Foreskin keratinocyte (primary cell): ENCODE measurements at places on chromosomes 7 and 10.
A peak's percentile ranks its signal among the peaks of the same experiment; 100 is the strongest.

DNA sequence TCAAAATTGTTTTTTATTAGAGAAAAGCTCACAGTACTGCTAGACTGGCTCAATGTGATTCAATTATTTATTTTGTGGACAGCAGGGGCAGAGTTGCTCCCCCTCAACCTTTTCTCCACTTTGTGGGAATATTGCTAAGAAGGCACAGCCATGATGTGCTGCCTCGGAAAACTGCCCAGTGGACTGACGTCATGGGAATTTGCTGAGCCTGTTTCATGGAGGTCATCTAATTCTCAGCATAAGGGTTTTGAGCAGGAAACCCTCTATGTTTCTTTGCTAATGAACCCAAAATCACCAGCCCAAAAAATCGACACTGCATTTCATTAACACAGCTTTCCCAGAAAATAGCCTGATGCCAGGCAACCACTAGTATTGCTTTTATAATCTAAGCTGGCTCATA lies 228.8 kb upstream of the FAM3C start:
- no peak for DNase-seq

GRCh38 chr7:112257073-112257472 lies 50.6 kb downstream of the ZNF277 start:
- no peak for DNase-seq

GRCh38 chr7:138654616-138655015 lies 46.5 kb downstream of the SVOPL start:
- DNase-seq = no peak

GRCh38 chr7:136953386-136953785 lies 84.9 kb downstream of the CHRM2 start:
- no peak for DNase-seq

DNA sequence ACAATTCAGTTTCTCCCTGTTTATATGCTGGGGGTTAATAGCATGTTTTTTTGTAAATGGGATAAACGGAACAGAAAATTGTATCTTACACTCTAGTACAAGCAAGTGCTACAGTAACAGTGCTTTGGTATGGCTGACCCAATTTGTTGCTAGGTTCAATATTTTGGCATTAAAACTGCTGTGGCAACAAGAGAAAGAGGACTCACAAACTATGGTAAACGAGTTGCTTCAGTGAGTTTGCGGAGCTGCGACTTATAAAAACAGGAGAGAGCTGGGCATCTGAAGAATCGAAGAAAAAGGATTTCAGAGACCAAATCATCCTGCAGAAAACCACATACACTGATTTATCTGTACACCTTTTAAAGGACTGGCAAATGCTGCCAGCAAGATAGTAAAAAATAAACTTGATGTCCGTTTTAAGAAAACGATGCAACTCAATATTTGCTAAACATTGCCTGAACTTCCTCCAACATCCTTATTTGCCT lies 2.2 kb downstream of the GLUD1 start:
- DNase-seq = no peak

DNA sequence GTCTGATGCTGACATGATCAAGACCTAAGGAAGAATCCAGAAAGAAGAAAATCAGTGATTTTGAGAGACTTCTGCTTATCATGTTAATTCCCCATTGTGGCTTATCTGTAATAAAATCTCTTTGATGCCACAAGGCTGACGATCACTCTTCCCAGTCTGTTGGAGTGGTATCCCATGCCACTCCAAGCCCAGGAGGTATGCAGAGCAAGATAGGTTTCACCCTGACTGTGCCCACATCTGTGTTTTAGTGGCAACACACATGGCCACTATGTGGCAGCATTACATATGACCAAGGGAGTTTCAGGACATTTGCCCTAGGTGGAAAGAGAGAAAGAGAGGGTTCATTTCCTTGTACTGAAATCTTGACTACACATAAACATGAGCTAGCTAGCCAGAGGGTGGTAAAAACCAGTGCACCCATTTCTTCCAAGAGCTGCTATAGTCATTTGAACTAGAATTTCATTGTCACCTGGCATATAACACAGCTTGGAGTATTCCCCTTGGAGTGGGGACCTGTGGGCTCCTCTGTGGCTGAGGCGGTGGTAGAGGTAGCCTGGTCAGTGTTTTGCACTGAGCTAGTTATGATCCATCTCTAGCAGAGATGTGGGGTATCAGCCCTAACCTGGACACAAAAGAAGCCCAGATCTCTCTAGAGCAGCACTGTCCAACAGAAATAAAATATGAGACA lies 20.8 kb downstream of the LAMB4 start:
- no peak for DNase-seq

DNA sequence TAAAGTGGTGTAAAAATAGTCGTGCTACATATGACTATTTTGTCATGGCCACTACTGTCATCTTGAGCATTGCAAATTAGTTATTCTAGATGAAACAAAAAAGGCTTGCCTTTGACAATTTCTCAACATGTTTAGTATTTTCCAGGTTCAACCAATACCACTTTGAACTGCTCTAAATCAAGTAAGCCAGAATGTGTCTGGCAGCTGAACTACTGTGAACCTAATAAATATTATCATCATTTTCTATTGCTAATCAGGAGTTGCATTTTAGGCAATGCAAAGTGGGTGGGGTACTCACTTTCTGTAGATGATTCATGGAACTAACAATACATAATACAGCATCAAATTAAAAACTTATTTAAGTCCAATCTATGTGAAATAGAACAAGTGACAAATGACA lies 877.2 kb downstream of the CNTNAP2 start:
- no peak for DNase-seq

GRCh38 chr7:142447762-142448161 lies 189.9 kb upstream of the PRSS58 start:
- no peak for DNase-seq

- DNase-seq = no peak
These were observed 509 bp downstream of the AHR start for GRCh38 chr7:17298840-17299482.

DNA sequence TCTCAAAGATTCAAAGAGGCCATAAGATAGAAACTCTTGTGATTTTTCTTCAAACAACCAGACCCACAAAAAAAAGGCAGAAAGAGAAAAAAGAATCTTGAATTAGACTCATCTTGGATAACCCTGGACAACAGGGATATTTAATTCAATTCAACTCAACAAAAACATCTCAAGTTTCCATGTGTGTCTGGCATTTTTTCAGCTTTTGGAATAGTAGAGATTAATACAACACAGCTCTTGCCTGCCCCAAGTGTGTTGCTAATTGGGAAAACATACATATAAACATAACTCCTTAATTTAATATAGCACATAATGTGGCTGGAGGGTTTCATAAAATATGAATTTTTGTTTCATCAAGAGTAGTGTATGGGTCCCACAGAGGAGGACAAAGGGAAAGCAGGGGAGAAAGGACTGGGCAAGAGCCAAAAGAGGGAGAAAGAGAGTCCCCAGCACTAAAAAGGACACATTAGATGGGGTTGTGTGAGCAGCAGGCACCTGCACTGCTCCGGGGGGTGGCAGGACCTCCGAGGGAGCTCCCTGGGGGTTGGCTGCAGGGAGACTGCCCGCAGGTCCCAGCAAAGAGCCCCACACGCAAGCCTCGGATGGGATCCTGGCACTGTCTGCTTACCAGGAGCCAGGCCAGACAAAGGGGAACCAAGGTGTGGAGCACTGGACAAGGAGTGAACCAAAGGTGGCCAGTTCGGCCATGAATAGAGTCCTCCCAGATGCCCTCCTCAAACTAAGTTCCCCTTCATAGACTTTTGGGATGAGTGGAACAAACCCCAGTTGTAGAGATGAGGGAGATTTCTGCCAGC lies 65.6 kb upstream of the TMEM72 start:
- DNase-seq = no peak

GRCh38 chr10:101263150-101263752 lies 34.0 kb upstream of the LBX1 start:
- no peak for DNase-seq

DNA sequence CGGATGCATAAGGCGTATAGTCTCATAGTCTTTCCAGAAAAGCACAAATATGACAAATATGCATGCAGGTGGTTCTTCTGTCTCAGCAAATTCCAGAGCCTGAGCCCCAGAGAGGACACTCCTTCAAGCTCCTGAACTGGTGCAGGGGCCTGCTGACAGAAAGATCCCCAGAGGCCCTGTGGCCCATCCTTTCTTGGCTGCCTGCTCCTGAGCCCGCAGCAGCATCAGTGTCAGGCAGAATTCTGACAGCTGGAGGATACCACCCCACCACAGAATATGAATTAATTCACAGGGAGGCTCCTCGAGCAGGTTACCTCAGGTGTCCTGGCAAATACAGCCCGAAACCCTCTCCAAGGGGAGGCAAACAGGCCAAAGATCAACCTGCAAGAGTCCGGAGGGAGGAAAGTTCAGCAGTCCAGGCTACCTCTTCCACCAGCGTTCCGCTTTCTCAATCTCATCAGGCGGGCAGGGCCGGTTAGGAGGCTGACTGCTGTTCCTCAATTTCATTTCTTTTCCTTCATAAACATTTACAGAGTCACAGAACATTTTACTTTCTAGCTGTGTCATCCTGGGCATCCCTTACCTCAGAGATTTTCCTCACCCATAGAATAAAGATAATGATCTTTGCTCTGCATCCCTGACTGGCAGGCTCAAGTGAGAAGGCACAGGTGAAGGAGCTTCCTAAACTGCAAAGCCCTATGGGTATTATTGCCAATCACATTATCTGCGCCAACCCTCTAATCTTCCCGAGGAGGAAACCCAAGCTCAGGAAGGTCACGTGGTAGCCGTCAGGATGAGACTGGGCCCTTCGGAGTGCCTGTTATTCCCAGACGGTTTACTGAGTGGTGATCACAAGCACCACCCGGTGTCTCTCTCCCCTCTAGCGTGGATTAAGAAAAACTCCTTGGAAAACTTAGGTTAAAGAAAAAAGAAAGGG lies 1.4 kb downstream of the DNAJB12 start:
- DNase-seq = peak; percentile 32

- DNase-seq = no peak
These were observed 96.7 kb downstream of the KIF20B start for GRCh38 chr10:89798092-89798491.

GRCh38 chr10:127027786-127028185 lies 122.6 kb downstream of the DOCK1 start:
- DNase-seq = no peak

DNA sequence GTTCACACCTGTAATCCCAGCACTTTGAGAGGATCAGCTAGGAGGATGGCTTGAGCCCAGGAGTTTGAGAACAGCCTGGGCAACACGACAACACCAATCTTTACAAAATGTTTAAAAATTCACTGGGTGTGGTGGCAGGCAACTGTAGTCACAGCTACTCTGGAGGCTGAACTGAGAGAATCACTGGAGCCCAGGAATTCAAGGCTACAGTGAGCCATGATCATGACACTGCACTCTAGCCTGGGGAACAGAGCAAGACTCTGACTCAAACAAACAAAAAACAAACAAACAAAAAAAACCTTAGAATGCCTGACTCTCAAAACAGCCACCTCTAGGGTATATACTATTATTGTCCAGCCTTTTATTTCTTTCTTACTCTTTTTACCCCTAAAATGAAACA lies 56.5 kb upstream of the PAPSS2 start:
- DNase-seq = no peak

- DNase-seq = no peak
These were observed 306.9 kb downstream of the ELMO1 start for GRCh38 chr7:37141742-37142141.

GRCh38 chr7:116801092-116801710 lies 61.2 kb upstream of the CAPZA2 start:
- peak; percentile 91 for DNase-seq

- no peak for DNase-seq
These were observed 282.9 kb downstream of the PAXIP1 start for GRCh38 chr7:154720016-154720415.

DNA sequence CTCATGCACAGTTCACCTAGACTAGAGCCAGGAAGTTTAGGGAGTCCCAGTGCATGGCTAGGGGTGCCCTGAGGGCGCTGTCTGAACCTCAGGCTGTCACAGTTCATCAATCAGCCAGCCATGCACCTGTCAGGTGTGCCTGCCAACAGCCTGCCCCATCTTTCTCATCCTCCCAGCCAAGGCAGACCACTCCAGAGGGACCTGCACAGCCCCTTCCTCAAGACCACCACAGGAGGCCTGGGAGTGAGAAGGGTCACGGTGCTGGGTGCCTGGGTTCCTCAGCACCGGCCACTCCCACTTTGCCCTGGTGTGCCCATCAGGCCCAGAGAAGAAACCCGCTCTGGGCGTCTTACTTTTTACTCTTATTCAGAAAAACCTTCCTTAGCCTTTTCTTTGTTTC lies 8.4 kb downstream of the ATP6V1F start:
- DNase-seq = no peak

DNA sequence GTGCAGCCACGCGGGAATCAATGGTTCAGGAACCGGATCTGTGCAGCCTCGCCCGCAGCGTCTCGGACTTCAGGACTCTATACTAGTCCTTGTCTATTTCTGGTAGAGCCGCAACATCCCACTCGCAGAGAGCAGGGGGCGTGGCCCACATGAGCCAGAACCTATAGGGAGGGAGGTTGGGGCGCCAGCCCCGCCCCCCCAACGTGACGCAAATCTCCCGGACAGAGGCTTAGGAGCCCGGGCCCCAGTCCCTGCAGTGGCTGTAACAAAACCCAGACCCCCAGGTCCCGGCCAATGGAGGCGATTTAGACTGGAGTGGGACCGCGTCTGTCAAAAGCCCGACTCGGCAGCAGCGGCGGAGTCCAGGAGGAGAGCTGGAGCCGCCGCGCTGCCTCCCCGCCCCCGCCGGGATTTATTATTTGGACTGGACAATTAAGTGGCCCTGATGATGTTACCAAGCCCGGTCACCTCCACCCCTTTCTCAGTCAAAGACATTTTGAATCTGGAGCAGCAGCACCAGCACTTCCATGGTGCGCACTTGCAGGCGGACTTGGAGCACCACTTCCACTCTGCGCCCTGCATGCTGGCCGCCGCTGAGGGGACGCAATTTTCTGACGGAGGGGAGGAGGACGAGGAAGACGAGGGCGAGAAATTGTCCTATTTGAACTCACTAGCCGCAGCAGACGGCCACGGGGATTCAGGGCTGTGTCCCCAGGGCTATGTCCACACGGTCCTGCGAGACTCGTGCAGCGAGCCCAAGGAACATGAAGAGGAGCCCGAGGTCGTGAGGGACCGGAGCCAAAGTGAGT lies at the start of gene NKX2-3:
TSS of gene NKX2-3 (plus strand) at position 256 of the 809 bp plus-strand sequence. CDS start at position 446, 190 bp downstream.
- DNase-seq = no peak

DNA sequence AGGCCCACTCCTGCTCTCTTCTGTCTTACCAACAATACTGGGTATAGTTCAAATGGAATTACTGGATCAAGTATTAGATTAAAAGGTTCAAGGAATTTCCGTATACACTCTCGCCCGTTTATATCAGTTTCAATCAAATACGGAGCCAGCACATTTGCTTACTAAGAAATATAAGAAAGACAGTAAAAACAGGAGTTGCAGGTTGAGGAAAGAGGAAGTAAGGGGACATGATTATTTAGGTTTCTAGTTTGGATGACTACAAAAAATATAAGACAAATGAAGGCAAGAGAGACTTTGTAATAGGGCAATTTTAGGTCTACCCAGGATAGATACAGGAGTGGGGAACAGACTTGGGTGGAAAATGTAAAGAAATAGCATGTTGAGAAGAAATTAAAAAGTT lies 109.9 kb upstream of the ABI1 start:
- DNase-seq = no peak

GRCh38 chr7:118250860-118251494 lies 26.5 kb downstream of the ANKRD7 start:
- DNase-seq = no peak

GRCh38 chr10:80945264-80945880 lies 407.7 kb downstream of the SH2D4B start:
- no peak for DNase-seq

GRCh38 chr7:31307972-31308371 lies 32.6 kb downstream of the NEUROD6 start:
- DNase-seq = no peak
